Renal pelvis (tissue), 12 donors: ENCODE measurements at places on chromosomes 3 and 15. TPM values are rescaled to one million over a fixed set of nuclear protein-coding genes. Genes with fewer than 3 reads are reported as not detected.

DNA sequence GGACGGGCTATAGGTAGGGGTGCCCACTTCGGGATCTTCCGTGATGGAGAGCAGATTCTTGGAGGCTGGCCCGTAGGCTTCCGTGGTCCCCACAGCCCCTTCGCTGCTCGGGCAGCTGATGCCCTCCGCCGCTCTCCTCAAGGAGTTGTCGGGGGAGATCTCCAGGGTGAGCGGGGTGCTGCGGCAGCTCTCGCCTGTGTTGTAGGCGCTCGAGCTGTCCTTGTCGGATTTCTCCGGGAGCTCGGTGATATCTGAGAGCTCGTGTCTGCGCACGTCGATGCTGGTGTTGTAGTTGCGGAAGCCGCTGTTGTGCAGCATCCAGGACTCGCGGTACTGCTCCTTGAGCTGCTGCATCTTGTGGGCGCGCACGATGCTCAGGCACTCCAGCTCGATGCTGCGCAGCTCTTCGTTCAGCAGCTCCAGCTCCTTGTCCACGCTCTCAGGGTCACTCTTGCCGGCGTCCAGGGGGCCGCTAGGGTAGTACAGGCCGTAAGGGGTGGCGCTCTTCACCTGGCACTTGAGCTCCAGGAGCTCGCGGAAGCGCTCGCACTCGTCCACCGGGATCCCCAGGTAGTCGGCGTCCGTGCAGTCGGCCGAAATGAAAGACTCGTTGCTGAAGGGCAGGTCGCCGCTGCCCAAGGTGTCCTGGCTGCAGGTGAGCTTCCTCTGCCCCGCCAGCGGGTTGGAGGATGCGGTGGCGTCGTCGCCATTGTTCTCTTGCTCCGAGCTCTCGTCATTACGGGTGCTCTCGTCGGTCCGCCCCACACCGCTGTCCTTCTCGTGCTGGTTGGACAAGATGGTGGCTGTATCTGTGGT is 240.4 kb downstream of the PDZRN3 start:
- DNase-seq, result no peak

- DNase-seq, result peak; percentile 52
Measured at GRCh38 chr15:43505738-43506137, 11.7 kb upstream of the MAP1A start.

DNA sequence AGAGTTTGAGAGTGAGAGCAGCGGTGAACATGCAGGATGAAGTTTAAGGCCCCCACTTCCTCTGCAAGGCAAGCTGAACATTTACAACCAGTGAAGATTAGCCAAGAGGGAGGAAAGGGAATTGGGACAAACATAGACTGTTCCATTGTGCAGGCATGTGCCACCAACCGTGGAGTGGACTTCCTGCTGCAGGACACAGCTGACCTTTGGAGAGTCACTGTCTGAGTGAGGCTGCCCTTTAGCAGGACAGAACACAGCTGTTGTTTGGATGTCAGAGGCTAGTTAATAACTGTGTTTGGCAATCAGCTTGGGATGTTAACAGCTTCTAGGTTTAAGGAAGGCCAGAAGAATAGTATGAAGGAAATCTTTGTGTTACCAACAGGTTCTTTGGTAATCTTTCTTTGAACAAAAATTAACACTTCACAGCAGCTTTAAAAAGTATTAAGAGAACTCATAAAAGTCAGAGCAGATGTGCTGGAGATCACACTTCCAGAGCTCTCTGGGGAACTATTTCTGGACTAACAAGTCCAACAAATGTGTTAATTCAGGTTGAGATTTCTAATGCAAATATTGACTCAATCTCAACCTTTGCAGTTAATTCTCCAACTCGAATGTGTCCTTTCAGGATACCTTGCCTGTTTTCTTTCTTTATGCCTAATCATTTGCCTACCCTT is 31.4 kb downstream of the CTDSPL start:
- DNase-seq, result peak; percentile 75

The LRRC3B gene
- polyA plus RNA-seq, result 1.9 TPM

The BHLHE40 gene
- 25.4 TPM for polyA plus RNA-seq

The DNAH12 gene
- polyA plus RNA-seq, result 0.94 TPM
